ENCODE measurements at places on chromosomes 6 and 20. TPM values are rescaled to one million over a fixed set of nuclear protein-coding genes. Genes with fewer than 3 reads are reported as not detected.

CCM2L gene
- 4.8 TPM for total RNA-seq

WFDC12 gene
- not detected for total RNA-seq

CD2AP gene
- 20.2 TPM for total RNA-seq

CLDN20 gene
- total RNA-seq = not detected

C20orf144 gene
- not detected for total RNA-seq

SNAP25 gene
- total RNA-seq = 79.8 TPM

CLIC5 gene
- 2.4 TPM for total RNA-seq

PDSS2 gene
- total RNA-seq = 9.3 TPM

FOXC1 gene
- 8.9 TPM for total RNA-seq

BTN1A1 gene
- total RNA-seq = not detected

DDX27 gene
- total RNA-seq = 17.1 TPM

HLA-DRB1 gene
- 0.73 TPM for total RNA-seq

MYLK2 gene
- total RNA-seq = 1.1 TPM

AIF1 gene
- total RNA-seq = 6.4 TPM

ZNF311 gene
- 5.5 TPM for total RNA-seq

TPX2 gene
- total RNA-seq = 15.4 TPM

SLPI gene
- total RNA-seq = 0.82 TPM

SMLR1 gene
- not detected for total RNA-seq

SLC17A2 gene
- total RNA-seq = not detected

PLEKHG1 gene
- 45.2 TPM for total RNA-seq

OPN5 gene
- not detected for total RNA-seq

CTCFL gene
- total RNA-seq = not detected

B3GALT4 gene
- total RNA-seq = 10.8 TPM

PRRC2A gene
- 58.3 TPM for total RNA-seq

BPIFB2 gene
- not detected for total RNA-seq

SYNGAP1 gene
- 21.4 TPM for total RNA-seq

TRMT11 gene
- 33.8 TPM for total RNA-seq

WTAP gene
- total RNA-seq = 109 TPM

MYLK4 gene
- total RNA-seq = 0.45 TPM
